K562 (cell line): ENCODE measurements at places on chromosomes 5 and 9. TPM values are rescaled to one million over a fixed set of nuclear protein-coding genes. Genes with fewer than 3 reads are reported as not detected.

DNA sequence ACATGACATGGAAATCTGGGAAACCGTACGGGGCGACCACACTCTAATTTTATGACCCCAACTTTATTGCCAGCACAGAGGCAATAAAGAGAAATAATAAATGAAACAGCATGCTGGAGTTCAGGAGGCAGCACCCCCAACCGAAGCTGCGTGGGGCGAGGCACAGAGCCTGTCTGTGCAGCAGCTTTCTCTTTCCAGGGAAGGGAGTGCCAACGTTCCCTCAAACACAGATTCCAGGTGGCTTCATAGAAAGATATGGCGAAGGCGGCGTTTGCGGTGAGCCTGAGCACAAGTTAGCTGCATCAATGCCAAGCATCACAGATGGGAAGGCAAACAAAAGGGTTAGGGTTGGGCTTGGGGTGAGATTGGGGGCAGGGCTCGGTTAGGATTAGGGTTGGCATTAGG is 114.8 kb downstream of the HSD17B3 start:
- no peak for DNase-seq

- no peak for DNase-seq
Observed at GRCh38 chr5:5145651-5146529, 5.8 kb downstream of the ADAMTS16 start.

GRCh38 chr5:124524552-124525232 is 221.7 kb downstream of the ZNF608 start:
- no peak for DNase-seq

Gene CD72
- 0.25 and 0.55 TPM in 2 replicates for total RNA-seq
